Ammon's horn (tissue), 1 donor: ENCODE measurements at places on chromosomes 1 and 21.

GRCh38 chr1:56965916-56966697 lies at the start of gene C8B:
C8B (minus strand) TSS chr1:56966015; CDS start chr1:56965948, 67 bp downstream.
- DNase-seq = no peak

GRCh38 chr1:83901547-83902155 lies 97.3 kb downstream of the TTLL7 start:
- DNase-seq = no peak

DNA sequence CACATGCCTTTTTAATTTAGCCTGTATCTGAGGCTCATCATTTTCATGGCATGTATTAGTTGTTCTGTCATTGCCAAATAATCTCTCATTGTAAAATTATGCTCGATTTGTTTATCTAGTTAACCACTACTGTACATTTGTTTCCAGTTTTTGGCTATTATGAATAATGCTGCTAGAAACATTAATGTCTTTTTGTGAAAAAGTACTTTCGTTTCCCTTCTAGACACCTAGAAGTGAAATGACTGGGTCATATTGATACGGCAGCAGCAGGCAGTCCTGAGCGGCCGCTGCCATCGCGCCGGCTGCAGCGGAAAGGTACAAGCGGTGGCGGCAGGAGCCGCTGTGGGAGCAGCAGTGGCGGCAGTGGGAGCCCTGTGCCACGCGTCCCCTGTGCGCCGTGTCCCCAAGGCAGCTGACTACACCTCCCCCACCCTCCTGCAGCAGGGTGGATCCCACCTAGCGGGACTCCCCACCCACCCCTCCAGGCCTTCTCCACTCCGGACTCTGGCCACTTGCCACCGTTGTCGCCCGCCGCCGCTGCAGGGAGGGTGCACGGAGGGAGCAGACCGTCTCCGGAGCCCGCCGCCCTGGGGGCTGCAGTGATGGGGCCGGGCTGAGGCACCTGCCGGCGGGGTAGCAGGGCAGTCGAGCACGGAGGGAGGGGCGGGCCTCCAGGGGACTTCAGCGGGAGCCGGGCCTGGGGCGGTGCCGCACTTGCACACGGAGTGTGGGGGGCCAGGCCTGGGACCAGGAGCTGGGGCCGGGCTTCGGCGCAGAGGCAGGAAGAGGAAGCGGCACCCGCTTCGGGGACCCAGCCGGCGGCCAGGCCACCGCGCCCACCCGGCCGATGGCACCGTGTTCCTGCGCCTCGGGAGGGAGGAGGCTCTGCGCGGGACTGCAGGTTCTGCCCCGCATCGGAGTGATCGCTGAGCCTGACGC lies 66.8 kb upstream of the RGS7 start:
- DNase-seq = peak; percentile 51

- DNase-seq = no peak
Observed at GRCh38 chr1:245444945-245445344, 290.2 kb downstream of the KIF26B start.

DNA sequence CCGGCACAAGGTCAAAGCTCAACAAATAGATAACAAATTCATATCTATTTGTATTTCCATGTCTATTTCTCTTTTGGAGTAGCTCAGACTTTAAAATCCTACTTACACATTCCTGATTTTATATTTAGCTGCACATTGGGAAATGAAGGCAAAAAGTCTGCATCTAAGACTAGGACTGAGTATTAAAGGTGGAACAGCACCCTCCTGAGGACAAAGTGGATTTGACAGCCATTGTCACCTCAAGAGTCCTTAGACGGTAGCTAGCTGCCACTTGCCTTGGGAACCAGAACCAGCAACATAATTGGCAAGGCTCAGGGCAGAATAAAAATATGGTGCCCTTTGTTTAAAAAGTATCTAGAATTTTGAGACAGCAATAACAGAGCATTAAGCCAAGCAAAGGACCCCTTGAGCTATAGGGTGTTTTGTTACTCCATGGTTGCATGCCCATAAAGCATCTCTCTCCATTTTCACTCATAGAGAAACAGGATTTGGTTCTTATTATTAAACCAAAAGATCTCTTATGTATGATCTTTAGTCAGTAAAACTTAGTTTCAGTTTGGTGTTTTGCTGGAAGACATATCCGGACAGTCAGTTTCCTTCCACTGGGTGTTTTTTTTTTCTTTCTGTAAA lies 30.0 kb upstream of the SGIP1 start:
- peak; percentile 75 for DNase-seq

DNA sequence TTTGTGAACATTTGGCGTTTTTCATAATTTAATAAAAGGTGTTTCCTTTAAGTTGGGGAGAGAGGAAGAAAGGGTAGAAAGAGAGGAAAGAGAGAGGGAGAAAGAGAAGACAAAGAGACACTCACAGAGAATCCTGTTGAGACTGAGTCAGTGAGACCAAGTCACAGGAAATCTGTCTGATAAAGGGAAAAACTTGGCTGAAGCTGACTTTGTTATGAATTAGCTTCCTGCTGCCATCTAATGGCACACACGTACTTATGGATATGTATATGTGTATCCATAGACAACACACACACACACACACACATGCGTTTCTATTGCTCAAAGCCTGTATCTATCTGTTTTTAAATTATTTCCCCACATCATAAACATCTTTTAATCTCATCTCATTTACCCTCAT lies 42.5 kb upstream of the DISC1 start:
- DNase-seq = peak; percentile 35

- no peak for DNase-seq
Observed at GRCh38 chr1:173269490-173270230, 62.5 kb upstream of the TNFSF4 start.

DNA sequence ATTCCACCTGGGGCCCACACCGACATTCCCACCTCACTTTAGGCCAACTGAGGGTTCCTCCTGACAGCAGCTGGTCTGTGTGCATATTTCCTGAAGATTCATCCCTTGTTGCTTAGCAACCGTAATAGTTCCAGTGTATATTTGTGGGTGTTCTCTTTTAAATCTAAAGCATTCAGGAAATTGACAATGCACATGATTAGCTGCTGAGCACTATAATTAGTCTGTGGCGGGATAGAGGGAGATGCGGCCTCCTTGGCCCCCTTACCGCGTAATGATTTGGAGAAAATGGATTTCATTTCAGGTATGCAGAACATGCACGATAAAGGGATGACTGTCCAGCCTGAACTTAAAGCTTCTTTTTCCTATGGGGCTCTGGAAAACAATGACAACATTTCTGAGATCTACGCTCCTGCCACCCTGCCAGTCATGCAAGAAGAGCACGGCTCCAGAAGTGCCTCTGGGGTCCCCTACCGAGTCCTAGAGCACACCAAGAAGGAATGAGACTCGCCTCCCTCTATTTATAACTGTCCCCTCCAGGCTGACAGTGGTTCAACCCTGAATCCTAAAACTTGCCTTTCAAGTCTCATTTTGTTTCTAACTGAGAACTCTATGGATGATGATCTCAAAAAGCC lies 33.8 kb upstream of the RCAN3 start:
- DNase-seq = no peak

DNA sequence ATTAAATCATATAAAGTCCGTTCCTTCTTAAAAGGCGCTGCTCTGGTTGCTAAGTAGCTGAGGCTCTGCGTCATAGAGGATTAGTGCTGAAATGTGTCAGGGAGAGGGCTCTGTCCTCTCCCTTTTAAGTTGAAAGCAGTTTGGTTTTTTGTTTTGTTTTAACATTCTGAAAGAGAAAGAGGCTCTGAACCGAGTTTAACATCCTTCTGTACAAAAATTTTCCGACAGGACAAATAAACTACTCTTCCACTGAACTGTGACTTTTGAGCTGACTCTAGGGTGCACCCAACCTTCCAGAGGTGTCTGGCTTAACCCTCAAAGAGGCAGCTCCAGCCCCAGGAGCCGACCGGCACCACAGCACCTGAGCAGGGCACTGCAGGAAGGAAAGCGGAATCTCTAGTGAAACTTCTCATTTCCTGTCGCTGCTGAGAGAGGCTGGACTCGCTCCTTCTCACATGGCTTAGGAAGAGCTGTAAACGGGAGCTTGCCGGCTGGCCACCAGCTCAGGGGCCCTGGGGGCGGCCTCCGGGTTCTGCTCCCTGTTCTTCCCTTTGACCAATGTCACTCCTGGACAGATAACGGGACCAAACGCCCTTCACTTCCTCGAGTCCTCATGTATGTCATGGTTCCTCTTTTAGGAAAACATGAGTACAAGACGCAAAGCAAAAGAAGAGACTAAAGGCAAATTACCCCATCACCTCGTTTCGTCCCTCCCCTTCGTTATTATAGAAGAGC lies 1.2 kb downstream of the VAV3 start:
- peak; percentile 13 for DNase-seq

- DNase-seq = no peak
Observed at GRCh38 chr1:113036639-113037321, 36.2 kb upstream of the LRIG2 start.

- DNase-seq = no peak
Observed at GRCh38 chr1:150543500-150544143, 5.6 kb upstream of the ADAMTSL4 start.

- DNase-seq = no peak
Observed at GRCh38 chr1:62367005-62367557, 47.8 kb upstream of the KANK4 start.

DNA sequence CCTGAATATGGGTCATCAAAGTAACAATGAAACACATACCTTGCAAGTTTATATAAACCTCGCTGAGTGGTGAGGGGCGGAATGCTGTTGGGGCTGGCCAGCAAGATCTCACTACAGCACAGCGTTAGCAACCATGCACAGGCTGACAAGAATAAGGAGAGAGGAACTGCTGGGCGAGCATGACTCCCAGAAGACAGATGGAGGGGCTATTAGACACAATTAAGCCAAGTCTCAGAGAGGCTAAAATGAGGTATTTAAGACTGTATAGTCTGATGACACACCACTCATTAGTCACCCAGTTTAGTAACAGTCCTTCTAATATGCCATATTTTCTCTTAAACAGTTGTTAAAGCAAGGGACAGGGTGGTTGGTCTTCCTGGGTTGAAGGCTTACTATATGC lies 340.2 kb upstream of the NR5A2 start:
- no peak for DNase-seq

- no peak for DNase-seq
Observed at GRCh38 chr1:151825751-151826660, 5.6 kb downstream of the RORC start.

DNA sequence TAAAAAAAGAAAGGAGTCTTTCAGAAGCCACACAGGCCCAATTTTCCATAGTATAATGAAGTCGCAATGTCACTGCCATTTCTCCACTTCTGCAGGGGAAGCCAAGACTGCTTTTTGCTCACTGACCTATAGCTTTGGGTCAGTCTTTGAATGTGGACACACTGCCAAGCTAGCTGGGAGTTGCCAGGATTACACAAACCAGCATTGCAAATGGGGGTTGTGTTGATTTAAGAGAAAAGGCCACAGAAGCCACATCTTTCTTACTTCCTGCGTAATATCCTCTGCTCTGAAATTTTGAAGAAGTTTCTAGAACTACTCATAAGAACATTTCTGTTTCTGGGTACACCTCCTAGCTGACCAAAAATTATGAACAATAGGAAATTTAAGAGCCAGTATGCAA lies 45.8 kb upstream of the SAMSN1 start:
- DNase-seq = peak; percentile 43

DNA sequence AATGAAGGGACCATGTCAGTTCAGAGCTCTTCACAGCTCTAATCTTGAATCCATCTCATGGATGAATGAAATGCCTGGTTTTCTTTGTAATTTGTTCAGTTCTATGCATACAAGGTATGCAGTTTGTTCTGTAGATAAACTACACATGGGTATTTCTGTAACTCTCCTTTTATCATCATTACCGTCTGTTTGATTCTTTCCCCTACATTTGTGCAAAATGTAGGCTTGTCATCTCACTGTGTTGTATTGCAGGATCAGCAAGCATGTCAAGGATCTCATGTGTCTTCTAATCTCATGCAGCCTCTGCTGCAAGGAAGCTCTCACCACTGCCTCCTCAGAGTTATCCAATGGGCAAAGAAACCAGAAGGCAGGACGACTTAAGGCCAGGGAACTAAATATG lies 79.3 kb downstream of the OLFML2B start:
- no peak for DNase-seq

DNA sequence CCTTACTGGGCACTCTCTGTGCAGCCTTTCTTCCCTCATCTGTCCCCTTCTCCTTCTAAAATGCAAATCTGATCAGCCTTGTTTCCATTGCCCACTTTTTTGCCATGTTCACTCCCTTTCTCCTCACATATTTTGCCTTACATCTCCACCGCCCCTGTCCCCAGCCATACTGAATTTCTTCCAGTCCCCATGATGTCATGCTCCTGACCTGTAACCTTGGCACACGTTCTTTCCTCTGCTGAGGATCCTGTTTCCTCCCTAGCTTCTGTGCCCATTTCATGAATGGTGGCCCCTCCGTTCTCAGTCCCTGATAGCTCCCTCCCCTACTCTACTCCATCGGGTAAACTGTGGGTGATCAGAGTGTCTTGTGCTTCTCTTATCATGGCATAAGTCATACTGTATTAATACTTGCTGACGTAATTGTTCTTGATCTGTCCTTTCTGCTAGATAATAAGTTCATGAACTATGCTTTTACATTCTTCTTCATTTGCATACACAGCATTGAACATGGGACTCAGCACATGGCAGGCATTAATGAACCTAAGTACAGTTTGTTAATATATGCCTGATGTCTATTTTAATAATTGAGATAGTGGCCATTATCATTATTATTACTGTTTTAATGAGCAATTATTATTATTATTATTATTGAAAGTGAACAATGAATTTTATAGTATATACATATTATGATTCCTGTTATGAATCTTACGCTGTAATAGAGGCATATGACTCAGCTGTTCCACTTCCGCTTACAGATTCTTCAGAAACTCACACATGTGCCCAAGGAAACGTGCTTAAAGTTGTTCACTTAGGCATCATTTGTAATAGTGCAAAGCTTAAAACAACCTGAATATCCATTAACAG lies 28.5 kb downstream of the MAP3K21 start:
- no peak for DNase-seq

GRCh38 chr1:118984722-118985639 lies 3.2 kb downstream of the TBX15 start:
- no peak for DNase-seq

DNA sequence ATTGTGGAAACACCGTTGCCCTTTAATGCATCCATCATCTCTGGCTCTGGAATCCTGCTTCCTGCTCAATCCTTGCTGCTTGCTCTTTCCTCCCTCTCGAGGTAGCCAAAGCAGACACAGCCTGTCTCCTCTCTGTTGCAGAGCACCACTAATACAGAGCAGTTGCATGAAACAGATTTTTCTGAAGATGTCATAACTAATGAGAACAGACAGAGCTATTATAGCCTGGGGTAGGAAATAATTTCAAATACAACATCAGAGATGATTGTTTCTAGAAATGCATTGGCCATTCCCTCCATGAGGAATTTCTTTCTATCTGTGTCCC lies 23.3 kb upstream of the ACBD6 start:
- no peak for DNase-seq

DNA sequence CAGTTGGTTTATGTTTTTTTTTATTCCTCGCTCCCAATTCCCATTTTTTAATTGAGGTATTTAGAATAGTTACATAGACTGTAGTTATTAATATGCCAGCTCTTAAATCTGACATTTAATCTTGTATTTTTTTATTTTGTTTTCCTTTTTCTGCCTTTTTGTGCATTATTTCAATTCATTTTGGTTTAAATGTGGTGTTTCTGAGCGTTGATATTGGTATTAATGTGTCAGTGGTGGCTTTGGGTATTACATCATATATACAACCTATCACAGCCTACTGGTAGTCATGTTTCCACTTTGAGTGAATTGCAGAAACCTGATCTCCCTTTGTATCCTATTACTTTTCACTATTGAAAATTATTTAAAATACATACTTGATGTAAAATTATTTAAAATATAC lies 1027.3 kb downstream of the KCNT2 start:
- no peak for DNase-seq

- DNase-seq = no peak
Observed at GRCh38 chr21:21324297-21324696, 326.1 kb downstream of the NCAM2 start.
